ENCODE measurements at places on chromosomes 3 and 15. TPM values are rescaled to one million over a fixed set of nuclear protein-coding genes. Genes with fewer than 3 reads are reported as not detected.

Gene CHRFAM7A
- 7.8 TPM for total RNA-seq

Gene ADGRG7
- total RNA-seq = not detected

Gene SNTN
- not detected for total RNA-seq

Gene CLDN16
- 0.63 TPM for total RNA-seq

Gene ZIC4
- total RNA-seq = 1.3 TPM

Gene SLC6A20
- 1.6 TPM for total RNA-seq
